ENCODE measurements at places on chromosomes 7 and 10.

- no peak for DNase-seq
Measured at GRCh38 chr10:97875391-97875790, 25.7 kb downstream of the GOLGA7B start.

DNA sequence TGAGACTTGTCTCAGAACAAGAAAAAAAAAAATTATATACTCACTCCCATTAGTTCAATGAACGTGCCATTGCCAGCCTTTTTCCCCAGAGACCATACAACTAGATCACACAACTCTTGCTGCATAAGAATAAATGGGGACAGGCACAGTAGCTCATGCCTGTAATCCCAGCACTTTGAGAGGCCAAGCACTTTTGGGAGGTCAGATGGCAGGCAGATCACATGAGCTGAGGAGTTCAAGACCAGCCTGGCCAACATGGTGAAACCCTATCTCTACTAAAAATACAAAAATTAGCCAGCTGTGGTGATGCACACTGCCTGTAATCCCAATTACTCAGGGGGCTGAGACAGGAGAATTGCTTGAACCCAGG lies 13.6 kb downstream of the PDLIM1 start:
- no peak for DNase-seq

- DNase-seq, result no peak
Measured at GRCh38 chr10:110821508-110821907, 50.2 kb upstream of the PDCD4 start.

DNA sequence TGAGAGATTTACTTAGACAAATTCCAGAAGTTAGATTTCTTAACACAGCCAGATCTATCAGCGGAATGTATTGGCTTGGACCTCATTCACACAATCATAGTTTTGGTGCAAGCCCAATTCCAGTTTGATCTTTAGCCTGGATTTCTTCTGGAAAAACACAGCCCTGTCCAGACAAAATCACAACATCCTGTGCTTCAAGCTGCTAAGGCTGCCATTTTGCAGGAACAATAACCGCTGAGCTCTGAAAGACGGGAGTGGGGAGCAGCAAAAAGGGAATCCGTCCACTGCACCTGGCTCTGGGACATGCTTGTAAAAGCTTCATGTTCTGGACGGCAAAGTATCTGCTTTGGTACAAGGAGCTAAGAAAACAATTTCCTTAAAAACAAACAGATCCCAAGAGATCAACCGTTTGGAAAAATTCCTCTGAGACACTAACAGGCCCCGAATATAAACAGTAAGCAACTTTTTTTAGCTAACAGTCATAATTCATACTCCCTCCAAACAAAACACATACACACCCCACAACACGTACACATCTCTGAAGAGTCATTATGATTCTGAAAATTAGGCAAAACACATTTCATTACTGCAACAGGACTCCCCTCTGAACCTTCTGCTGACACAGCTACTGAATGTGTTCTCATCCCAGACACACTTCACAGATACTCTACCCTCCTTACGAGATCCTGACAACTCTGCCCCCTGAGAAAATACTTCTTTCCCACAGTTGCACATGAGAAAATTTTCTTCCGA lies 32.4 kb downstream of the ITIH5 start:
- no peak for DNase-seq

DNA sequence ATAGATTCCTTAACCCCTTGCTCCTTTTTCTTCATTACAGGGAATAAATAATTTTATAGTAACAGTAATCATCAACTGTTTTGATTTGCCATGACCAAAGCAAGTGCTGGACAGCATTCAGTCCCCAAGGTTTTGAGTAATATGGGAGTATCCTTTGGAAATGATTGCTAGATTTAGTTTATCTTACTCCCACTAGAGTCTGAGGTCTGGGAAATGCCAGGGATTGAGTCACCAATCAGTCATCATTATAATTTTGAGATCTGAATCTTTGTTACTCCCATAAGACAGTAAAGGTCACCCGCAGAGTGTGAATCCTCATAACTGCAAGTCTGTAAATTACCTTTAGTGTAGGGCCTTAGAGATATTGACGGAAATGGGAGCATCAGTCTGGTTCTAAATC lies 133.7 kb upstream of the SEMA3E start:
- no peak for DNase-seq

DNA sequence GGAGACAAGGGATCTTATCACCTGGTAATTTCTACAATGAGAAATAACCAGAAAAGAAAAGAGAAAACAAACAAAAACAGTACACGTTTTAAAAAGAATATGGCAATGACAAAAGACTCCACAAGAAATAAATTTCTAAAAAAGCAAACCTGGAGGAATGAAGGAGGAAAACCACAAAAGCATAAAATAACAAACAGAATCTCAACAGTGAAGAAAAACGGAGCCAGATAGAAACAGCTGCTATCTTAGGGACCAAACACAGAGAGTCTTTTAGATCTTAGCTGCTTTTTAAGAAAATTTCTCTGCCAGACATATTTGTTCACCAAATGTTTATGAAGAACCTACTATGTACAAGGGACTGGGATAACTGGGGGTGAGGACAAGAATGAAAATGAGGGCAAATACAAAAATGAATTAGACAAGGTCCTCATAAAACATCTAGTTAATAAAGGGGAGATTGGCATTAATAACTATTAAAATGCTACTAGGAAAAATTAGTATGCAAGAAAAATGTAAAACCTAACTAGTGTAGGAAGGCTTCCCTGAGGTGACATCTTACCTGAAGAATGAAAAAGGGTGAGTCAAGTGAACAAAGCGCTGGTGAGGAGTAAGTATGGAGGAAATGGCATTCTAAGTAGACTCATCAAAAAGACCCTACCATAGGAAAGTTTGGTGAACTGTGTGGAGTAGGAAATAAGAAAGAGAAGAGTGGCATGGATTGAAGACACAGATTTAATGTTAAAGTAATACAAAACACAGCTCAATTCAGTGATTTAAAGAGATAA lies 34.3 kb downstream of the WASL start:
- no peak for DNase-seq

DNA sequence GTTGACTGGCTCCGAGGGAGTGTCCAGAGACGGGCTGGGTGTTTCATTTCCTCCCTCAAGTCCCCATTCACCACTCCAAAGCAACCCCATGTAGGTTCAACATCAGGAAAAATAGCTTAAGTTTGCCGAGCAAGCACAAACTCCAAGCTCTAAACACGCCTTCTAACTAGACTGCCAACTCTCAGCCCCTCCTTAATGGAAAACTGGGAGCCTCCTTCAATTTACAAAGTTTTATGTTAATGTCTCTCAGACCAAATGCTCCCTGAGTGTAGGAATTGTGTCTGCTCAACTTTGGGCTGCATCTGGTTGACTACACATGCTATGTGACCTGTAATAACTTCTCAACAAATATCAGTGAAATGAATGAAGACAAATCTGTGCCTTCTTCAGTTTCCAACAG lies 87.5 kb downstream of the FAM204A start:
- DNase-seq, result no peak

DNA sequence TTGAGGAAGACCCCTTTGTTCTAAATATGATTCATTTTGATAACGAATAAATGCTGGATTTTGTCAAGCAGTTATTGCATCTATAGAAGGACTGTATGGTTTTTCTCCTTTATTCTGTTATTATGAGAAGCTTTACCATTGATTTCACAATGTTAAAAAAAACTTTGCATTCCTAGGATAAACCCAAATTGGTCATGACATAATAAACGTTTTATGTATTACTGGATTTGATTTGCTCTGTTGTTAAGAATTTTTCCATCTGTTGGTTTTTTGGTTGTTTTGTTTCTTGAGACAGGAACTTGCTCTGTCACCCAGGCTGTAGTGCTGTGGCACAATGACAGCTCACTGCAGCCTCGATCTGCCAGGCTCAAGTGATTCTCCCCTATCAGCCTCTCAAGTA lies 2.2 kb upstream of the DNA2 start:
- DNase-seq, result no peak

GRCh38 chr7:92158660-92159575 lies 20.0 kb downstream of the LRRD1 start:
- DNase-seq, result no peak

DNA sequence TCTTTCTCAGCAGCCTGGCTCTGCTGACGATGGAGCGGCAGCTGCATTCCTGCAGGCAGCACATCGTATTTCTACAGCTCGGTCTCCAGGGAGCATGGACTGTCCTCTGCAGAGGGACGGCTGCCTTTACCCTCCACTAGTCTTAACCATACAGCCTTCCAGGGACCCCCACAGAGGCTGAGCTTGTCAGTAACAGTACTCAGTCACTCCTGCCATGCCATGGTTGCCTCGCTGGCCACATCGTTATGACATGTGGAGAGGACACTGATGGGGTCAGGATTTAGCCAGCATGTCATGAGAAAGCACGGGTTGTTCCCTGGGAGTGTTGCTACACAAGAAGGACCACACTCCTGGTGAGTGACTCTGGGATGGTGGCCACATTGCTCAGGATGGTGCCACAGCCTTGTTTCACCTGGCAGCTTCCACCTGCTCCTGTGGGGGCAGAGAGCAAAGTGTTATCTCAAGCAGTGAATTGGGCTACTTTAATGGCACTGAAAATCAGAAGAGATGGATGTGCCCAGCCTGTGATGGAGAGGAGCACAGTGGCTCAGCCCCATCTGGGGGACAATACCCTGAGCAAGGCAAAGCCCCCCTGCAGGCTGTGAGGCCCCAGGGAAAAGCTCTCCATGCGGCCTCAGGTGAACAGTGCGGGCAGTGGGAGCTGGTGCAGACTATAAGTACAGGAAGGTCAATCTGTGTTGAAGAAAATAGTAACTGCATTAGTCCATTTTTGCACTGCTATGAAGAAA lies 443.9 kb downstream of the TCERG1L start:
- no peak for DNase-seq

DNA sequence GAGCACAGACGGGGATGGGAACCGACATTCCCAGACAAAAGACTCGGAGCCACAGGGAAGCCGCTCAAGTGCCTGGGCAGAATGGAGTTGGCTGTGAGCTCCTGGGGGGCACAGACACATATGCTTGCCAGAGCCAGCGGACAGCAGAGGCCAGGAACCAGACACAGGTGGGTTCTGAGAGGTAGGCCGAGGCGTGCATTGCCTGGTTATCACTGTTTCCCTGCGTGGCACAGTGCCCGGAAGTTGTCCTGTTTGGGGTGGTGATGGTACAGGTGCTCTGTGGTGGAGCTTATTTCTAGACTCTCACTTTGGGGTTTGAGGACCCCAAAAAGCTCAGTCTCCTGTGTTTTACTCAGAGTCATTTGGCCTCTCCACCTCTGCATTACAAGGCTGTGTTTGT lies 2.5 kb downstream of the PALD1 start:
- no peak for DNase-seq

- DNase-seq, result no peak
Measured at GRCh38 chr10:11824376-11824775, 1.2 kb downstream of the PROSER2 start.

GRCh38 chr10:62077330-62078015 lies 176.0 kb downstream of the ARID5B start:
- no peak for DNase-seq

DNA sequence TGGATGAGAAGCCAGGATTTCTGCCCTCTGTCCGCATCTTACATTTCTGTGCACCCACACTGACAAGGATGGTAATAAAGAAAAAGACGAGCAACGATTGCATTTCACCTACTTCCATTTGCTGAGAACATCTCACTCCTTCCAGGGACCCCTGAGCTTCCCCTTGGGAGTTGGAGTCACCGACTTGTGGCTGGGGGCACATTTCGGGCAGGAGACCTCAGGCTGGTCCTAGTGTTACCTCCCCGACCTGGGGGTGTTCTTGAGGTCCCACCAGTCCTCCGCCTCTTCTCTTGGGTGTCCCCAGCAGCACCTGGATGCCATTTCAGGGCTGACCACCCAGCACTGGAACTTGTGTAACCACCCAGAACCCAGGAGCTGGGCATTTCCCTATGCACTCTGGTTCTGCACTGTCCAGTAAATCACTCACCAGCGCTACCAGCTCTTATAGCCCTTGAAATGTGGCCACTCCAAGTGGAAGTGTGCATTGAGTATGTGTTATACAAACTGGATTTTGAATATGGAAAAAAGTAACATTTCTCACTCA lies 84.9 kb downstream of the LANCL2 start:
- no peak for DNase-seq

GRCh38 chr10:119309423-119309770 lies 102.0 kb downstream of the GRK5 start:
- no peak for DNase-seq

- no peak for DNase-seq
Measured at GRCh38 chr7:113715981-113716856, 202.6 kb downstream of the PPP1R3A start.

DNA sequence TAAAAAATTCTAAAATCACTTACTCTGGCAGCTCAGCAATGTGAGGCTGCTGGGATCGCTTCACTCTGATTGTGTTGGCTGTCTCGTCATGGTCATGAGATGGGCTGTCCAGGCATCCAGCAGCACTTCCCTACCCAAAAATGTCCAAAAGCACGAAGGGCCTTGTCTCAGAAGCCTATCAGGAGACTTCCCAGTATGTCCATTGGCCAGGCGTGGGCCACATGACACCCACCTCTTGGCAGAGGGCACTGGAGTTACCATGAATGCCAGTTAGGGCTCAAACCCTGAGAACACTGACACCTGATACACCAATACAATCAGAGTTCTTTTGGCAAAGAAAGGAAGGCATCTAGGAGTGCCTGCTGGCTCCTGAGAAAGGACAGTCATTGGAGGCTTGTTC lies 27.0 kb upstream of the GLI3 start:
- no peak for DNase-seq

- DNase-seq, result no peak
Measured at GRCh38 chr10:67803588-67804394, 34.2 kb downstream of the DNAJC12 start.

DNA sequence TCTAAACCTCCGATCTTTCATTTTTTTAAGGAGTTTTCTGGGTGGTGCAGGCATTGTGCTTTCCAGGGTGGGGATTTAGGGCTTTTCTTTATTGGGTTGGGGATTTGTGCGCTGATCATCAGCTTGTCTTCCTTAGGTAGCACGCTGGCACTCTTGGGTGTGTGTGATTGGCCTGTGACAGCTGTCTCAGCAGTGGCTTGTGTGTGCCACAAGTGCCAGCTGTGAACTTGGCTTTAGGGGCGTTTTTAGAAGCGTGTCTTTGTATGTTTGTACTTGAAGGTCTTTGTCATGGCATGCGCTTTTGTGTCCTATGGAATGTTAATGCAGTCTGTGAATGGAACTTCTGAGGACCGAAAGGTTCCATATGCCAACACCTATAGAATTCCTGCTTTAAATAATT lies 788 bp downstream of the AKAP9 start:
- DNase-seq, result peak; percentile 31

DNA sequence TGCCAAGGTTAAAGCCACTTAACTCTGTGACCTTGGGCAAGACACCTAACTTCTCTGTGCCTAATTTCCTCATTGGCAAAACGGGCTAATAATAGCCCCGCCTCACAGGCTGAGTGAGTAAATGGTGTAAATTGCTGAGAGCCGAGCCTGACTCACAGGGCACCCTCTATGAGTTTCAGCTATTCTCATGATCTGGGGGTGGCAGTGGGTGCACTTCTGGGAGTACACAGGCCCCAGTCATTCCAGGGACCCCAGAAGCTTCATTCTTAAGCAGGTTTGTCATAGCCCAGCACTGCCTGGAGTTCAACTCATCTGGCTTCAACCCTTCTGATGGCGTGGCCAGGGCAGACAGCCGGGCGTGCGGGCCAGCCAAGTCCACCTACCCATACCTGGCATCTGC lies 137.2 kb downstream of the GRID1 start:
- DNase-seq, result no peak
